ENCODE measurements at places on chromosomes 5 and 9.

- no peak for DNase-seq
Observed at GRCh38 chr9:84230355-84231145, 110.0 kb downstream of the SLC28A3 start.

DNA sequence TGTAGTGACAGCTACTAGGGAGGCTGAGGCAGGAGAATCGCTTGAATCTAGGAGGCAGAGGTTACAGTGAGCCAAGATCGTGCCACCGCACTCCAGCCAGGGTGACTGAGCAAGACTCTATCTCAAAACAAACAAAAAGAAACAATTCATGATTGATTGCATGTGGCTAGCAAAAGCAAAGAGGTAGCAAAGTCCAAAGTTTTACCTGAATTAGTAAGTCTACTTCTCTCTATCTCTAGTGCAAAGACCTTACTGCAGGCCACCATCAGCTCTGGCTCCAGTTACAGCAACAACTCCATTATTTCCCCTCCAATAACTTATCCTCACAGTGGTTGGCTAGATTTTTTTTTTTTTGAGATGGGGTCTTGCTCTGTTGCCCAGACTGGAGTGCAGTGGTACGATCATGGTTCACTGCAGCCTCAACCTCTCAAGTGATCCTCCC, 6.2 kb upstream of the SAR1B start:
- no peak for DNase-seq

DNA sequence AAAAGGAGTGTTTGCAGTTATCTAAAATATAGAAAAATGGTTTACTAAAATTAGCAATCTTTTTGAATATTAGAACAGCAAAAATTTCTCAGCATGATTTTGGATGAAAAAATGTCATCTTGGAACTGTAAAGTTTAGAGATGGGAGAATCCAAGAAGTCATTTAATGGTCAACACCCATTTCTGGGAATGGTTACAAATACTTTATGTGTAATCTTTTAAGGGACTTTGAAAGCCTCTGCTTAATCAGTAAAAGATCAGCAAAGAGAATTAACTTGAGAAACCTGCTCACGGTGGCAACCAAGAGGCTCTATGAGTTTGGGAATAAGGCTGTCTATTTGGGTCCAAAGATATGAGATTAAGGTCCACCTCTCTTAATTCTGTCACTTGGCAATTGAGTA, 13.0 kb downstream of the C1QTNF3 start:
- DNase-seq, result no peak

- no peak for DNase-seq
Observed at GRCh38 chr5:71932655-71933338, 174.5 kb upstream of the MAP1B start.

DNA sequence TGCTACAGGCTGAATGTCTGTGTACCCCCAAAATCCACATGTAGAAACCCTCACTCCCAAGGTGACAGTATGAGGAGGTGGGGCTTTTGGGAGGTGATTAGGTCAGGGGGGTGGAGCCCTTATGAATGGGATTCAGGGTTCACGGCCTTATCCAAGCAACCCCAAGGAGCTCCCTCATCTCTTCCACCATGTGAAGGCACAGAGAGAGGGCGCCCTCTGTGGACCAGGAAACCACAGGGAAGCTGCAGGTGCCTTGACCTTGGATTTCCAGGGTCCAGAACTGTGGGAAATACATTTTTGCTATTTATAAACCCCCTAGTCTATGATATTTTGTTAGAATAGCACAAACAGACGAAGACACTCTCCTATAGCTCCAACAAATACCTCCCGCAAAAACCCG, 53.6 kb upstream of the IRX2 start:
- no peak for DNase-seq

GRCh38 chr5:39020458-39020857, 53.7 kb downstream of the RICTOR start:
- no peak for DNase-seq

- no peak for DNase-seq
Observed at GRCh38 chr5:137833463-137833862, 34.2 kb upstream of the MYOT start.

GRCh38 chr5:102920762-102921161, 165.7 kb downstream of the PAM start:
- DNase-seq, result no peak

GRCh38 chr9:134344068-134344799, 18.0 kb downstream of the RXRA start:
- no peak for DNase-seq

DNA sequence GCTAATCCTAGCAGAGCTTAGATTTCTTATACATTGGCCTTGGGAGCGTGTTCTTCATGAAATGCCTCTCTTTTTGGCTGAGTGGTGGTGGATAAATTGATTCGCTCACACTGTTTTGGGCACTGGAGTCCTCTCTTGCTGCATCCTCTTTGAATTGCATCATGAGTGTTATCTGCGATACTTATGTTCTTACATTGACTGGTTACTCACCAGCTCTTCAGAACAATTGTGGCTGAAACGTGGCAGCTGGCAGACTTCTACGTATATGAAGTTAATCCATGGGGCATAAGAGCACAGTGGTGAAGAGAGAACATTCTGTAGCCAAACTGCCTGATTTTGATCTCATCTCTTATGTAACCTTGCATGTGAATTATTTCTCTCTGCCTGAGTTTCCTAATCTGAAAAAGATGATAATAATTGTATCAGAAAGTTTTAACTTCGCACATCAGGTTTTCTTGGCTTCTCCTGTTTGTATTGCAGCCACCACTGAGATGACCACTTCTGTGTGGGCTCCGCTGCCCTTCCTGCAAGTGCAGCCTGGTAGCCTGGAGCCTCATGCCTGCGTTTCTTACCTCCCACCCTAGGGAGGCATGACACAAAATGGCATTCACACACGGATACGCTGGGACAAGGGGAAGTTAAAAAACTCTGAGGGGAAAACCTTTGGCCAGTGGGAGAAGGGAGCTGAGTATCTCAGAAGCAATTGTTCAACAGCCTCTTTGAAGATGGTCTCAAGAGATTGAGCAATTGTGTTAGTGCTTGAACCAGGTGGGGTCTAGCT, 295.2 kb downstream of the ARHGAP26 start:
- DNase-seq, result no peak

- no peak for DNase-seq
Observed at GRCh38 chr9:29006628-29007027, 1433.3 kb upstream of the C9orf72 start.

DNA sequence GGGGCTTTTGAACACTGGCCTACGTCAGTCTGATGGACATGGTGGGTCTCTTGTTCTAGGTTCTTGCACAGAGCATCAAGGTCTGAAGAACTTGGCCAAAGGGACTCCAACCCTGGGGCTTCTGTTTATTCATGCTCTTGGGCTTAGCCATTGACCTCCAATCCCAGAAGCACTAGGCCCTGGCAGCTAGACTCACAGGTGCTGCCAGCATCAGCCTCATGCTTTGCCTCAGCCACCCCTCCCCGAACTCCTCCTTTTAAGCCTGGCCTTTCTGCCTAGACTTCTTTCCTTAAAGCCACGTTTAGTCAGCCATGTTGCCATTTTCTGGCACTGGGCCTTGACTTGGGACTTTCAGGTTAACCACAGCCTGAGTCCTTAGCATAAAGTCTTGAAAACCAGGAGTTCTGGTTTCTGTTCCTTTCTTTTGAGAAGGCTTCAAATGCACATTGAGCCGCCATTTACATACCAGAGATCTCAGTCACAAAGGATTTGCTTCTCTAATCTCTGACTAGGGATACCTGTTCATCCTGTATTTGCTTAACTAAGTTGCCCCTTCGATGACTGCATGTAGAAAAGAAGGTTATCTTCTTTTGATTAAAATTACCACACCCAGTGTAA, 54.7 kb downstream of the ANGPTL2 start:
- DNase-seq, result no peak

DNA sequence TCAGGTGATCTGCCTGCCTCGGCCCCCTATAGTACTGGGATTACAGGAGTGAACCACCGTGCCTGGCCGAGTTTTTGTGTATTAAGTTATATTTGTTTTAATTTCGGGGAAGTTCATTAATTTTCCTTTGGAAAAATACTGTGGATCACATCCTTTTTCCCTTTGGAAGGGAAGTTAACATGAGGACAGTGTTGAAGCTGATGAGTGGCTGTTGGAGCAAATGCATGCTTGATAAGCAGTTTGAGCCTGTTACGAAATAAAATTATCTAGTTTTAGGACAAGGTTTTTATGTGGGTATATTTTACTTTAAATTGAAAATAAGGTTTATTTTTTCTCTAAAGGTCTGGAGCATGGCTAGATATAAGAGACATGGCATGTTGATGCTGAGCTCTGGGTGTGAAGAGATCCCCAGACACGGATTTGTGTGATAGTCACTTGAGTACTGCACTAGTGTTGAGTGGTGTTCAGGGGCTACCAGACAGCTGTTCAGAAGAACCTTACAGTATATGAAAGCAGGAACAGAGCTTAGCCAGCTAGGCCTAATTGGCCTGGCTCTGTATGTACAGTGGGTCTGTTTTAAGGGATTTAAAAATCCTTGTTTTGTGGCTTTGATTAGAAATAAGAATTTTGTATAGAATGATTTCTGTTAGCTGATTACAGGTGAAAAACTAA, 17.4 kb downstream of the LMNB1 start:
- DNase-seq, result no peak

- DNase-seq, result no peak
Observed at GRCh38 chr5:65073250-65073661, 304.5 kb downstream of the CWC27 start.

DNA sequence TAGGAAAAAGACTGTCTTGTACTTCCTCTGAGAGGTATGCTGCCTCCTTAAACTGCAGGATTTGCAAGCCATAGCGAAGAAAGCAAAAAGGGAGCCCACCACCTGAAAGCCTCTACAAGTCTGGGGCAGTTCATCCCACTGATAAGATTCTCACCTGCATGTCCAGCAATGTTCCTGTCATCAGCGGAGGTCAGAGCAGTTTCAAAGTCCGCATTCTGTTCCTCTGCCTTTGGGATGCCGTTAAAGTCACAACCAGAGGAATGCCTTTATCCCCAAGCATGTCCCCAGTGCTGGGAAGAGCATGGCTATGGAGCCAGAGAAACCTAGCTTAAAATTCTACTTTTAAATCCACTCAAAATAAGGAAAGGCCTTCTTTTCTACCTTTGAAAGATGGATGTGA, 220.5 kb downstream of the GLIS3 start:
- DNase-seq, result no peak

GRCh38 chr5:173324115-173325001, 3.9 kb downstream of the STC2 start:
- DNase-seq, result no peak

DNA sequence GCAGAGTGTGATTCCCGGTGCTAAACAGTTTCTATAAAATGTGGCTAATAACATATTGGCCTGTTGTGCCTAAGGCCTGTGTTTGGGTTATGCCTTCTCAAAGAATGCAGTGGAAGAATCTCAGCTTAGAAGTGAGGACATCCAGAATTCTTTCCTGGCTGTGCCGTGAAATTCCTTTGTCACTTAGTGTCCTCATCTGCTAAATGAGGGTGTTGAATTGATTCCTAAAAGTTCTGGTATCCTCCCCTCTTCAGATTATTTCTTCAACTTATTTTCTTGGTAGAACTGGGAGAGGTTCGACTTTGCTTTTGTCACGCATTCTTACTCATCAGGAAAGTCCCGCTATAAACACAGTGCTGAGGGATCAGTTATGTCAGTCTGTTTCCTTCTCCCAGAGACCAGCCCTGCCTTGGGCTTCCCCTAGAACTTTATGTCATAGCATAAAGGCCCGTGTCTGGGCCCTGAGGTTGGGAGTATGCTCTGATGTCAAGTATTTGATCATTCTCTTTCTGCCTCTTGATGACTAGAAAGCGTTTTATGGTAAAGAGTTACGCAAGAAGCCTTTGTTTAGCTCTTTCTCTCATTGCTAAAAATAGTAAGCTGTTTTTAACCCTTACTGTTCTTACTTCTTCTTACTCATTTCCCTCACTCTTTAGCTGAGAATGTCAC, 29.5 kb downstream of the MTAP start:
- DNase-seq, result no peak

- DNase-seq, result no peak
Observed at GRCh38 chr9:99013550-99013949, 69.8 kb downstream of the COL15A1 start.

GRCh38 chr9:137639303-137640051, 20.7 kb downstream of the EHMT1 start:
- DNase-seq, result no peak

GRCh38 chr5:10420468-10420867, 21.2 kb upstream of the ROPN1L start:
- DNase-seq, result no peak

GRCh38 chr5:132389585-132390286, 20.2 kb downstream of the SLC22A5 start:
- DNase-seq, result no peak
